ENCODE measurements at places on chromosomes 11 and 22.

GRCh38 chr22:49411236-49411635 lies 416.4 kb downstream of the BRD1 start:
- H3K27me3 ChIP-seq = peaks cover 93% of the 10 kb centered on the region
- H3K36me3 ChIP-seq = no peaks in the 10 kb centered on the region
- DNase-seq = no peak
- H3K4me3 ChIP-seq = no peak overlapping the region

DNA sequence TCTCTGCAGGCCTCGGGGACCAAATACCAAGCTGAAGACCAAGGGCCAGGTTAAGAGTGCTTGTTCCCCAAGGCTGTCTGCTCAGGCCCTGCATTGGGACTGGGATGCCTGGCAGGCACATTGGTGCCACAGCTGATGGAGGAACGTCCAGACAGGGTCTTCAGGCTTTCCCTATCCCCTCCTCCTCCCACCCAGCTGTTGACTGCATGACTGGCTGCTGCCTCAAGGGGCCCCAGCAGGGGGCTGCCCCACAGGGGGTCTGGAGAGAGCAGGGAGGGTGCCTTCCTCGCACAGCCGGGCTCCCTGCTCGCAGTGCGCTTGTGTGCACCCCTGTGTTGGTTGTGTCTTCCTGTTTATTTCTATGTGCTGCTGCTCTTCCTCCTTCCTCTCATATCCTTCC lies 9.9 kb downstream of the RCOR2 start:
- DNase-seq = no peak
- no peak overlapping the region for H3K4me3 ChIP-seq
- no peaks in the 10 kb centered on the region for H3K27me3 ChIP-seq
- H3K36me3 ChIP-seq = peaks cover 10% of the 10 kb centered on the region

DNA sequence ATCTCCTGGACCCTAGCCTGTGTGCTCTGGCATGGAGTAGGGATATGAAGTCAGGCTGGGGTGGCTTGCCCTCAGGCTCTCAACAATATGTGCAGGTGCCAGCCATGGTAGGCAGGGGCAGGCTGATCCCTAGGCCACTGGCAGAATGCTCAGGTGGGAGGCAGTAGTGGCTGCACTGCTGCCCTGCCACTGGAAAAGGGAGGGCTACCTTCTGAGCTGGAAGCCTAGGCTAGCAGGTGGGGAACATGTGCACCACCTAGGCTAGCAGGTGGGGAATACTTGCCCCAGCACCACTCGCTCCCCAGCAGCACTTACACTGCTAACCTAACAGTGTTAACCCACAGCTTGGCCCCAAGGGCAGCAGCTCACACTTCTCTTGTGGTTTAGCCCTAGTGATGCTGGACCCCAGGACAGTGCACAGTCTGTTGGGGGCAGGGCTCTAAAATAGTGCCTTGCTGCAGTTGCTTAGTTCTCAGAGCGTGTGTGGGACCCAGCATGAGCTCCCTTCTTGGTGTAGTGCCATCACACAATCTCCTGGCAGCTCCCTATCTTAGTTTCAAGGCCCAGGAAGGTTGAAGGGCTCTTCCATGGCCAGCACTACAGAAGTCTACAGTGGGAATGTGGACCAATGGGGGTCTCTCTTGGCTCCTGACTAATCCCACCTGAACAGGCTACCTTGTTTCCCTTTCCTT lies 130.8 kb downstream of the FCHSD2 start:
- no peaks in the 10 kb centered on the region for H3K27me3 ChIP-seq
- no peaks in the 10 kb centered on the region for H3K4me1 ChIP-seq
- H3K27ac ChIP-seq = no peak overlapping the region
- H3K4me3 ChIP-seq = no peak overlapping the region

GRCh38 chr11:123139206-123139605 lies 55.8 kb downstream of the CLMP start:
- H3K4me1 ChIP-seq = peaks cover 14% of the 10 kb centered on the region
- H3K4me3 ChIP-seq = no peak overlapping the region
- no peak for DNase-seq
- no peaks in the 10 kb centered on the region for H3K27me3 ChIP-seq
- H3K27ac ChIP-seq = no peak overlapping the region

DNA sequence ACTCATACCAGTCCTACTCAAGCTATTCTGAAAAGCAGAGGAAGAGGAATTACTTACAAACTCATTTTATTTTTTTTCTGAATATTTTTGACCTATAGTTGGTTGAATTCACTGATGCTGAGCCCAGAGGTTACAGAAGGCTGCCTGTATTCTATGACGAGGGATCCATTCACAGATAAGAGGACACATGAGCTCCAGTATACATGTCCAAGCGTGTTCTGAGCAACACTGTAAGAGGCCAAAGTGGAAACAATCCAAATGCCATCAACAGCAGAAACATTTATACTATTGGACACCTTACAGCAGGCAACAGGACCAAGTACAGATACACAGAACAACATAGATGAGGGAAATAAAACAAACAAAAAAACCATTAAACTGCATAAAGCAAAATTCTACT lies 10.3 kb downstream of the KDM4E start:
- no peak for DNase-seq
- H3K27ac ChIP-seq = no peak overlapping the region
- no peaks in the 10 kb centered on the region for H3K4me1 ChIP-seq
- no peaks in the 10 kb centered on the region for H3K36me3 ChIP-seq
- no peak overlapping the region for H3K4me3 ChIP-seq

- peaks cover 26% of the 10 kb centered on the region for H3K4me1 ChIP-seq
- DNase-seq = no peak
- no peaks in the 10 kb centered on the region for H3K36me3 ChIP-seq
- H3K27me3 ChIP-seq = no peaks in the 10 kb centered on the region
Observed at GRCh38 chr11:100741866-100742625, 55.0 kb downstream of the ARHGAP42 start.

GRCh38 chr11:64339754-64340408 lies at the start of gene CCDC88B:
Gene CCDC88B (plus strand): TSS chr11:64340204. CDS start chr11:64340267, 63 bp downstream.
- no peaks in the 10 kb centered on the region for H3K36me3 ChIP-seq
- H3K4me3 ChIP-seq = no peak within 1 kb of the TSS
- no peaks in the 10 kb centered on the region for H3K27me3 ChIP-seq

- no peak overlapping the region for H3K4me3 ChIP-seq
- no peaks in the 10 kb centered on the region for H3K36me3 ChIP-seq
- no peak for DNase-seq
- no peaks in the 10 kb centered on the region for H3K4me1 ChIP-seq
- H3K27me3 ChIP-seq = peaks cover 97% of the 10 kb centered on the region
- no peak overlapping the region for H3K27ac ChIP-seq
Observed at GRCh38 chr22:48886604-48887393, 940.9 kb downstream of the BRD1 start.

DNA sequence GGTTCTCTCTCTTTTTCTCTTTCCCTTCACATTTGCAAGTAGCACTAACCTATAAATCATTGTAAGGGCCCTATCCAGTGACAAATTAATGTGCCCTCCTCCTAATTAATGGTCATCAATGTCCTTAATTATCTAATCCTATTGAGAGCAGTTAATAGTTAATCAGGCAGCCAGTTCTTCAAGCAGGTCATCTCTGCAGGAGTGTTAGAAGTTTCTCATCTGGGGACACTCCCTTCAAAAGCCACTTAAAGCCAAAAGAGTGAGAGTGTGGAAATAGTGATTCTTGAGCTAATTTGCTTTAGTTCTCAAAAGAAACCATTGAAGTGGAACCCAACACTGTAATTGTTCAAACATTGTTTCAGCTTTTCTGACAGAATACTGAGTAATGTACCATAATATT lies 141.6 kb downstream of the ELP4 start:
- H3K4me1 ChIP-seq = peaks cover 4% of the 10 kb centered on the region
- no peaks in the 10 kb centered on the region for H3K27me3 ChIP-seq
- H3K36me3 ChIP-seq = no peaks in the 10 kb centered on the region
- H3K27ac ChIP-seq = no peak overlapping the region

DNA sequence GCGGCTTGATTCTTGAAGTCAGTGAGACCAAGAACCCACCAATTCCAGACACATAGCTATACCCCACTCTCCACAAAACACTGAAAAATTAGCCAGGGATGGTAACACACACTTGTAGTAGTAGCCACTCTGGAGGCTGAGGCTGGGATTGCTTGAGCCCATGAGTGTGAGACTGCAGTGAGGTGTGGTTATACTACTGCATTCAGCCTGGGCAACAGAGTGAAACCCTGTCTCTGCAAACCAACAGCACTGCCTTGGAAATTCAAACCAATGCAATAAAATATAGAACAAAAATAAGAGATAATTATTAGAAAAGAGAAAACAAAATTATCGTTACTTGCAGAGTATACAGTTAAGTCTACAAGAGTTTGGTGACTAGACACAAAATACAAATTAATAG lies 20.2 kb upstream of the PRDM10 start:
- peaks cover 33% of the 10 kb centered on the region for H3K4me1 ChIP-seq
- no peak overlapping the region for H3K4me3 ChIP-seq
- no peaks in the 10 kb centered on the region for H3K27me3 ChIP-seq
- H3K27ac ChIP-seq = peak overlapping the region; percentile 76
- no peaks in the 10 kb centered on the region for H3K36me3 ChIP-seq

GRCh38 chr11:66207816-66208215 lies 60.6 kb upstream of the RAB1B start:
- H3K27ac ChIP-seq = no peak overlapping the region
- no peaks in the 10 kb centered on the region for H3K27me3 ChIP-seq
- H3K36me3 ChIP-seq = no peaks in the 10 kb centered on the region
- H3K4me1 ChIP-seq = 0 out of 2 replicates have a peak, but pooled peaks cover 5% of the 10 kb centered on the region
- H3K4me3 ChIP-seq = no peak overlapping the region

DNA sequence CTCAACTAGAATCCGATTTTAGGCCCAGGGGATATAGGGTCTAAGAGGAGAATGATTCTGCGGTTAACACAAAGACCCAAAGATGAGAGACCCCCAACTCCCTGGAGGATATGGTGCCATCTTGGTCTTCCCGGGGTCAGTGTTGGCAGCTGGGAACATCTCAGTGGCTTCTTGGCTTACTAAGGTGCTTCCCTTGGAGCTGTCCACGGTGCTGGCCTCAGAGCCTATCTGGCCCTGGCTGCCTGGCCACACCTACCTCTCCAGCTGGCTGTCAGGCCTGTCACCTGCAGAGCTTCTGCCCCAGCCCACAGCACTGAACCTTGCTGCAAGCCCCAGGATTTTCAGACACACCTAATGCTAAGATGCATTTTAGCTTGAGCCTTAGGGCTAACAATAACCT lies 70.7 kb upstream of the THY1 start:
- no peak overlapping the region for H3K4me3 ChIP-seq
- H3K27me3 ChIP-seq = peaks cover 96% of the 10 kb centered on the region
- H3K36me3 ChIP-seq = no peaks in the 10 kb centered on the region
- H3K4me1 ChIP-seq = no peaks in the 10 kb centered on the region

DNA sequence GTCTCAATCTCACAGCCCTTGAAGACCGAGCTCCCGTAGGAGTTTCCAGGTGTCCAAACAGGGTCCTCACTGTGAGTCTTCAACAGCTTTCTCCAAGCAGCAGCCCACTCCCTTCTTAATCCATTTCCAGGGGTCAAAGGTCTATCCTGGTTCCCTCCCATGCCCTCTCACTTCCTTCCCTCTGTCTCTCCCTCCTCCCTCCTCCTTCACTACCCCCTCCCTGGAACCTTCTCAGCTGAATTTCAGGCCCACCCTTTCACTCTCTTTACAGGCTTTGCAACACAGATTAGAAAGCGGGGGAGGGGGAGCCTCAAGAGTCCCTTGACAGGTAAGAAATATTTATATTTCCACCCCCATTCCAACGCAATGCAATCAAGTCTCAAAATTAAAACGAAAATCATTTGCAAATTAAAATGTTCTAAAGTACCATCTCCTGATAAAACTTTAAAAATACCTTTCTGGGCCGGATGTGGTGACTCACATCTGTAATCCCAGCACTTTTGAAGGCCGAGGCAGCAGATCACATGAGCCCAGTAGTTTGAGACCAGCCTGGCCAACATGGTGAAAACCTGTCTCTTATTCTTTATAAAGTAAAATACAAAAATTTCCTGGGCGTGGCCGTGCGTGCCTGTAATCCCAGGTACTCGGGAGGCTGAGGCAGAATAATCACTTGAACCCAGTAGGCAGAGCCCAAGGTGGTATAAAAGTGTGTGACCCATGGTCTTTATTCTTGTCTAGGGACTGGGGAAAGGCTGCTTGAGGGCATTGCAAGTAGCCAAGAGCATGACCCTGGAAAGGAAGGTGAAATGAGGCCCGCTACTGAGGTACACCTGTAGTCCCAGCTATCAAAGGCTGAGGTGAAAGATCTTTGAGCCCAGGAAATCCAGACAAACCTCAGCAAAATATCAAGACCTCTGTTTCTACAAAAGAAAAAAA lies 865 bp upstream of the ZNF280A start:
- peaks cover 30% of the 10 kb centered on the region for H3K27me3 ChIP-seq
- no peaks in the 10 kb centered on the region for H3K36me3 ChIP-seq
- DNase-seq = no peak
- H3K4me1 ChIP-seq = no peaks in the 10 kb centered on the region
